Activated T-helper 1 cell treated with anti-CD3 and anti-CD28 coated beads, Interleukin-12 subunit alpha, Interleukin-12 subunit beta, Interleukin-2, Interleukin-4 antibody, amounts not matched to agents 30 ng/mL and 10 ng/mL and 1 ng/mL, durations not matched to agents 14 hours and 24 hours and 36 hours (primary cell): ENCODE measurements at places on chromosomes 4 and X. TPM values are rescaled to one million over a fixed set of nuclear protein-coding genes. Genes with fewer than 3 reads are reported as not detected.

DNA sequence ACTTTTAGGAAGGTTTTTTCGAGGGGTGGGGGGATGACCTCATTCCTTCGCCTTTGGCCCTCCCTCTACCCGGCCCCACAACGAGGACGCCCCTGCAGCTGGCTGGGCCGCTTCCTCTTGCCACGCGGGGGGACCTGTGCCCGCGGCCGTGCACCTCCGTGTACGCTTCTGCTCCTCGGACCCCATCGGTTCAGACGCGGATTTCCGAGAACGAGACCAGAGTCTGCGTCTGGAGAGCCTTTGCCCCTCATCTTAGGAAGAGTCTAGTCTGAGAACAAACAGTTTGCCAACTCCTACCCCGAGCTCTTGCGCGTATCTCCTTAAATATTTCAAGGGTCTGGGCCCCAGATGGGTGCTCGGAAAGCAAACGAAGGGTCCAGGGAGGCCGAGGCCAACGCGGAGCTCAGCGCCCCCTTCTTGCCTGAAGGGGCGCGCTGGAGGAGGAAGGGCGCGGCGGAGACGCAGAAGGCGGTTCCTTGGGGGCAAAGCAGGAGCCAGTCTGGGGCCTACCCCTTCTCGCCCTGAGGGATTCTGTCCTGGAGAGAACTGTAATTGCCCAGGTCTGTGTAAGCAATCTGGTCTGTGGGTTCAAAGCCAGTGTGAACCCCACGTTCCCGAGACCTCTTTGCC is 3.9 kb upstream of the SFRP2 start:
- no peak for DNase-seq
- no peak overlapping the region for H3K4me3 ChIP-seq
- H3K27ac ChIP-seq = no peak overlapping the region
- H3K27me3 ChIP-seq = peaks cover 80% of the 10 kb centered on the region
- H3K36me3 ChIP-seq = no peaks in the 10 kb centered on the region

GRCh38 chrX:80282535-80282934 is 137.7 kb upstream of the TENT5D start:
- DNase-seq = no peak
- H3K27me3 ChIP-seq = no peaks in the 10 kb centered on the region
- H3K36me3 ChIP-seq = no peaks in the 10 kb centered on the region
- no peak overlapping the region for H3K4me3 ChIP-seq

ARMCX2 gene
- total RNA-seq = 2.9 and 6.1 TPM in 2 replicates

- DNase-seq = no peak
- H3K27ac ChIP-seq = peak overlapping the region; percentile 59
- no peak overlapping the region for H3K4me3 ChIP-seq
- no peaks in the 10 kb centered on the region for H3K27me3 ChIP-seq
- peaks cover 63% of the 10 kb centered on the region for H3K36me3 ChIP-seq
Measured at GRCh38 chr4:184386271-184386781, 88.0 kb downstream of the IRF2 start.

DNA sequence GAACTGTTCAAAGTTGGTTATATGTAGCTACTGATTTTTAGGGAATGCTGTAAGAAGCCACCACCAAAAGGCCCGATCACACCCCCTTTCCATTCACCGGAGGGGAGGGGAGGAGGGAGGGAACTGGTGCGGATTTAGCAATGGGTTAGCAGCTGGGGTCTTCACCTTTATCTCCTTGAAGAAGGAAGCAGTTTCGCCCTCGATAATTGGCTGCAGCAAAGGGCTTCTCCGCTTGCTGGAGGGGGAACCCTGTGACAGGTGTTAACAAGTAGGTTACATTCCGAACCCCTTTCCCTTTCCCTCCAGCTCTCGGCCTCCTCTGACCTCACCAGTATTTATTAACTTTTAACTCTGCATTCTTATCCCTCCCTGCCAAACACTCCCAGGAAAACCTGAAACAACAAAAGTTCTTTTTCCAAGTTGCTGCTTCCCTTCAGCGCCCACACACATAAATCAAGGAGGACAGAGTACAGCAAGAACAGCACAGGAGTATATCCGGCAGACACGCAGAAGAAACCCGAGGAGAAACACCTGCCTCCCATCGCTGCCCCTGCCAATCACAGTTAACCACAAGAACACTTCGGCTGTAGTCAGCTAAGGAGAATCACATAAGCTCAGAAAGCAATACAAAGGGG is 39.8 kb upstream of the NAP1L5 start:
- H3K36me3 ChIP-seq = peaks cover 6% of the 10 kb centered on the region
- DNase-seq = no peak
- no peak overlapping the region for H3K27ac ChIP-seq
- H3K4me3 ChIP-seq = no peak overlapping the region
- H3K4me1 ChIP-seq = peaks cover 7% of the 10 kb centered on the region

GRCh38 chr4:142416121-142416520 is 430.0 kb downstream of the INPP4B start:
- no peaks in the 10 kb centered on the region for H3K27me3 ChIP-seq
- H3K4me1 ChIP-seq = peaks cover 38% of the 10 kb centered on the region
- no peak for DNase-seq
- peaks cover 1% of the 10 kb centered on the region for H3K36me3 ChIP-seq

- no peaks in the 10 kb centered on the region for H3K4me1 ChIP-seq
- no peak overlapping the region for H3K4me3 ChIP-seq
- H3K36me3 ChIP-seq = no peaks in the 10 kb centered on the region
- H3K27me3 ChIP-seq = peaks cover 7% of the 10 kb centered on the region
- H3K27ac ChIP-seq = no peak overlapping the region
- no peak for DNase-seq
Measured at GRCh38 chrX:50705042-50705441, 109.0 kb downstream of the SHROOM4 start.

PLP1 gene
- total RNA-seq = not detected in 2 replicates

GRCh38 chr4:41466249-41466648 is 71.7 kb upstream of the LIMCH1 start:
- no peak overlapping the region for H3K27ac ChIP-seq
- H3K4me1 ChIP-seq = no peaks in the 10 kb centered on the region
- no peaks in the 10 kb centered on the region for H3K27me3 ChIP-seq

MOSPD2 gene
- 14.3 and 15.1 TPM in 2 replicates for total RNA-seq

GRCh38 chr4:183966371-183966770 is 61.3 kb downstream of the STOX2 start:
- H3K36me3 ChIP-seq = no peaks in the 10 kb centered on the region
- no peak overlapping the region for H3K27ac ChIP-seq
- no peak overlapping the region for H3K4me3 ChIP-seq
- H3K4me1 ChIP-seq = no peaks in the 10 kb centered on the region

DNA sequence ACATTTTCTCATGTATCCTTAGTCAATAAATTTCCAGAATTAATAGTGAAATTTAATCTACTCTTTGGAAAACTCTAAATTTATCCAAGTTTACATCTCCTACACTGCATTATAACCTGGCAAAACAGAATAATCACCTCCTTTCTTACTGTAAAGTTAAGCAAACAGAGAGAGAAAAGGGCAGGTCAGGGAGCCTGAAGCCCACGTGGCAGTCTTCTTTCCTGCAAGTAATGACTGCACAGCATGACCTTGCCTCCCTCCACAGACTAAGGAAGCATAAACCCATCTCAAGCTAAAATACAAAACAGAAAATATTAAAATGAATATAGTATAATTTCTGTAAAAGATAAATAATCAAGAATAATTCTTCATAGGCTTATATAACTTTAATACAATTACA is 1153.0 kb downstream of the C4orf33 start:
- H3K27me3 ChIP-seq = no peaks in the 10 kb centered on the region
- H3K27ac ChIP-seq = no peak overlapping the region
- no peaks in the 10 kb centered on the region for H3K36me3 ChIP-seq
- H3K4me3 ChIP-seq = no peak overlapping the region
- no peaks in the 10 kb centered on the region for H3K4me1 ChIP-seq

DNA sequence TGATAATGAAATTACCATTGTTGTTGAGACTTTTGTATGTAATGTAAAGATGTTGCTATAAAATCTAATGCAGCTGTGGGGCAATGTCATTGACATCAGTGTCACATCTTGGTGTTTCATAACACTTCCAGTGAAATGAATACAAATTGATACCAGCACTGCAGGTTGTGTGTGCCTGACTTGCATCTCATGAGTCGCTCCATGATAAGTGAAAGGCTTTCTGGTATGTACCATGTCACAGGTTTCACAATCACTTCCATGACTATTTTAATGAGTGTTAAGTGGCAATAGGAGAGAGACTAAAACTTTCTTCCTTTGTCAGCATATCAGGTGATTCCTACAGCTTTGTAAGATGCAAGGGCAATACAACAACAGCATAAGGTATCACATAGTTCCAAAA is 94.4 kb downstream of the ABCB7 start:
- H3K36me3 ChIP-seq = peaks cover 6% of the 10 kb centered on the region
- H3K4me1 ChIP-seq = no peaks in the 10 kb centered on the region
- H3K27ac ChIP-seq = no peak overlapping the region

DNA sequence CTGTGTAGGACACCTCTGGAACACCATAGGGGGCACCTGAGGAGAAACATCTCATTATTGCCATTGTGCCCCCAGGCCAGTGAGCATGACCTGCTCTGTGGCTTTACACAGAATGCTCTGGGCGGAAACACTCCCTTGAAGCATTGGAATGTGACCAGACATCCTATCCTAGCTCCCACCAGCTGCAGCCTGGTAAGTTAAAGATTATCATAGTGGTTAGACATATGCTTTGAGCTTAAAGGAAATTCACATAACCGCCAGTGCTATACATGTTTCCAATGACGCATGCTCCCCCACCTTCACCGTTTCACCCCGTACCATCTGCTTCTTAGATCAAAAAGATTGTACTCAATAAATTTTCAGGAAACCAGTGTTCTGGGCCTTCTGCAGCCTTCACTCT is 217.7 kb upstream of the CENPE start:
- no peak overlapping the region for H3K27ac ChIP-seq
- H3K4me1 ChIP-seq = no peaks in the 10 kb centered on the region
- H3K27me3 ChIP-seq = peaks cover 2% of the 10 kb centered on the region
- H3K4me3 ChIP-seq = no peak overlapping the region
